ENCODE measurements at places on chromosomes 13 and 19.

DNA sequence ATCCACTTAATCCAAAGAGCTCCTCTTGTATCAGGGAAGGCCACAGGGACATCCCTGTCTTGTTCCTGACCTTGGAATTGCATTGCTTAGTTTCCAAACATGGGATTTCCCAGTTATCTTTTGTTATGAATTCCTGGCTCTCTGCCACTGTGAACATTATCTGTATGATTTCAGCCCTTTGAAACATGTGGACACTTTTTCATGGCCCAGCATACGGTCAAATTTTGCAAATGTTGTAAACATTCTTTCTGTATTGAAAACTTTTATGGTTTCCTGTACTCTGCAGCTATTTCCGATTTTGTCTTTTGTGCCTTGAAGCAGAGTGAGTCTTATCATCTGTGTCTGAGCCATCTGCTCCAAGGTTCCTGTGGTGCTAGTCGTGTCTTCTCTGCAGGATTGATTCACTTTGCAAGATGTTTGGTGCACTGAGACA is 4.5 kb upstream of the CFAP97D2 start:
- no peak for DNase-seq

- peak; percentile 96 for DNase-seq
Observed at GRCh38 chr13:32969516-32969941, 46.7 kb upstream of the KL start.

DNA sequence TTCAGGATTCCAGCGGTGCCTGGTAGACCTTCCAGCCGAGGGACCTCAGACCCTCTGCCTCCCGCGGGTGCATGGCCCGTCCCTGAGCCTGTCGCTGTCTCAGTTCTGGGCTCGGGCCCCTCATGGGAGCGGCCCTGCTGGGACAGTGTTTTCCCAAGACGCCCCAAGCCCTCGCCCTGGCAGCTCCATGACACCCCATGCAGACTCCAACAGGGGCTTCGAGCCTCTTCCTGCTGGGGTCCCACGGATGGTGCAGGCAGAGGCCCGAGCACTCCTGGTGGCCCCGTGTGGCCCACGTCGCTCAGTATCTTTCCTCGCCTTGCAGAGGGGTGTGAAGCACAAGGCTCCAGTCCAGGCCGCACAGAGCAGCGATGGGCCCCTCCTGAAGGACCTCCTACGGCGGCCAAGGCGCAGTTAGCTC is 88.8 kb upstream of the MCF2L start:
- DNase-seq: no peak

- no peak for DNase-seq
Observed at GRCh38 chr13:43383498-43384165, 360.2 kb downstream of the DNAJC15 start.

DNA sequence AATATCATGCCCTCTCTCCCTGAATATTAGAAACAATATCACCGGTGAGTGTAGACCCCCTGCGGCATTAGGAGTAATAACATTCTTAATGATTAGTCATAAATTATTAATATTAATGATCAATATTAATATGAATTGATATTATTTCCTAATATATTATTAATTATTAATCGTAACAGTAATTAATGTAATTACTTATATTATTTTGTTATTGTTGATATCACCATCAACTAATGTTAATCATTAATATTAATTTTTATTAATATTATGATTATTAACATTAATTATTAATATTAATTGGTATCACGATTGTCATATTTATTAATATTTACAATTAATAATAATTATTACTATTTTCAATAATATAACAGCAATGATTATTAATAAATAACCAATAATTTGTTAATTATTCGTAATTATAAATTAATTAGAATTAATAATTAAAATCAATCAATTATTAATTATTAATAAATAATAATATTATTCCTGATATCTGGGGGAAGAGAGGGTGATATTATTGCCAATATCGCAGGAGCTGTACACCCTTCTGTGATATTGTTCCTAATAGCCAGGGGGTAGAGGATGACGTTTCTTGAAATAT is 528.8 kb upstream of the PCDH20 start:
- DNase-seq: no peak

GRCh38 chr19:58098682-58098998 is 609 bp upstream of the ZSCAN18 start:
- no peak for DNase-seq

DNA sequence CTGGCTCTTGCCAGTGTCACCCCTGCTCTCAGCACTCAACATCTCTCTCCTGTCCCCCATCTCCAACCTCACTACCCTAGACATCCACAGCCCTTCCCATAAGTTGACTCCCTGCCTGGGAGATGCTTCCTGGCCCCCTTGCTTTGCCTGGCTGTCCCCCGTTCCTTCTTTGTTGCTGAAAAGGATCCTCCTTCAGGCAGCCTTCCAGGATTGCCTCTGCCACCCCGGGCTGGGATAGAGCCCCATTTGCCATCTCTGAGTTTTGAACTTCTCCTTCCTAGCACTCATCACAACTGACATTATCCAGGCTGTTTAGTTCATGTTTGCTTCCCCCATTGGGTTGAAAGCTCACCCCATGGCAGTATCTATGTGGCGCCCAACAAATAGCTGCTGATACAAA is 20.0 kb downstream of the CPAMD8 start:
- DNase-seq: no peak

GRCh38 chr13:82294226-82294625 is 1588.0 kb downstream of the SLITRK1 start:
- DNase-seq: no peak

DNA sequence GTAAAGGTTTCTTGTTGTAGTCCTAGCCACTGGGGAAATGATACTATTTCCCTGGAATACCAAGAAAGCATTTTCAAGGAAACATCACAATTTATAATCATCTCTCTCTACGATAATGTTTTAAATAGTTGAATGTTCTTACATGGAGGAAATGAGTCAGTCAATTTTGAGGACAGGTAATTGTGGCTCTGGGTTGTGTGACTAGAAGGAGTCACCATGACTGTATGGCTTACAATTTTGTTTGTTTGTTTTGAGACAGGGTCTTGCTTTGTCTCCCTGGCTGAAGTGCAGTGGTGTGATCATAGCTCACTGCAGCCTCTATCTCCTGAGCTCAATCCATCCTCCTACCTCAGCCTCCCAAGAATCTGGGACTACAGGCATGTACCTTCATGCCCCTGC is 47.4 kb downstream of the COG3 start:
- no peak for DNase-seq

- no peak for DNase-seq
Observed at GRCh38 chr13:38180126-38180525, 169.5 kb upstream of the UFM1 start.

GRCh38 chr13:79990048-79990447 is 350.9 kb downstream of the SPRY2 start:
- DNase-seq: no peak

DNA sequence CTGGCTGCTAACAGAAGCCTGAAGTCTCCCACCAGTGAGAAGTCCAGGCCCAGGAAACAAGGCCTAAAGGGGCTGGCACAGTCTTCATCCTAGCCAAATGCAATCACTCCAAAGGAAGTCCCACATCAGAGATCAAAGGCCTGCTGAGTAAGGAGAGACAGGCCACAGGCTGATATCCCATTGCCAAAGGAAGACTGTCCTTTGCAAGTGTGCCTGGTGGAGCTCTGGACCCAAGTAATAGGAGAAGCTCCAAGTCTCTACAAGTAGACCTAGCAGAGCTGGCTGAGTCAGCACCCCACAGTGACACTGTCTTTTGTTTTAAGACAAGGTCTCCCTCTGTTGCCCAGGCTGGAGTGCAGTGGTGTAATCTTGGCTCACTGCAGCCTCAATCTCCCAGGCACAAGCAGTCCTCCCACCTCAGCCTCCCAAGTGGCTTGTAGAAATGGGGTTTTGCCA is 4.5 kb downstream of the DBP start:
- DNase-seq: peak; percentile 31

DNA sequence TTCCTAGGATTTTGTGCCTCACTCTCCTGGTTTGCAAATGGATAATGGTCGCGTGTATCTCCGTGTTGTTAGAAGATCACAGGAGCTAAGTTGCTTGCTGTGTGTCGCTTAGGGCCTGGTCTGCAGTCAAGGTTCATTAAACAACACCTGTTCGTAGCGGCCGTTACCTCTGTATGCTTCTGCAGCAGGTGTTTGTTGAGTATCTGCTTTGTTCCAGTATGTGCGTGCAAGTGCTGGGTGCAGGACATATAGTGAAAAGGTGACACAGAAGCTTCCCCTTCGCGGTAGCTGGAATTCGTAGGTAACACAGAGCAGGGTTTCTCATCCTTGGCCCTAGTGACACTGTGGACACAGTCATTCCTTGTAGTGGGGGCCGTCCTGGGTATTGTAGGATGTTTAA is 5.4 kb downstream of the MED25 start:
- DNase-seq: no peak

DNA sequence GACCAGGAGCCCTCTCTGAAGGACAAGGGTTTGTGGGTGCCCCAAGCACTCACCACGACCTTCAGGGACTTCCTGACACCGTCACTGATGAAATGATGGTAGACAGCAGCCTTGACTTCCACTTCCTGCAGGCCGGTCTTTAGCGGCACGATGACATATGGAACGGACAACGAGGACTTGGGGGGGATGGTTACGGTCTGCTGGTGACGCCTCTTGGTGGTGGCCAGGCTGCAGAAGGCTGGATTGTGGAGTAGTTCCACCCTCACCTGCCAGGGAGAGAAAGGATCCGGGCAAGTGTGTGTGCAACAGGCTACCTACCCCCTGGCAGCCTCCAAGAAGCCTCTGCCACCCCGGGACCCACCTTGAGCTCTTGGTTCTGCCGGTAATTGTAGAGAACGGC is 23.2 kb downstream of the C3 start:
- DNase-seq: peak; percentile 37
